Left ventricle myocardium inferior (tissue), 1 donor: ENCODE measurements at places on chromosomes 3 and 15. TPM values are rescaled to one million over a fixed set of nuclear protein-coding genes. Genes with fewer than 3 reads are reported as not detected.
A peak's percentile ranks its signal among the peaks of the same experiment; 100 is the strongest.

The COL6A5 gene
- total RNA-seq: not detected

DNA sequence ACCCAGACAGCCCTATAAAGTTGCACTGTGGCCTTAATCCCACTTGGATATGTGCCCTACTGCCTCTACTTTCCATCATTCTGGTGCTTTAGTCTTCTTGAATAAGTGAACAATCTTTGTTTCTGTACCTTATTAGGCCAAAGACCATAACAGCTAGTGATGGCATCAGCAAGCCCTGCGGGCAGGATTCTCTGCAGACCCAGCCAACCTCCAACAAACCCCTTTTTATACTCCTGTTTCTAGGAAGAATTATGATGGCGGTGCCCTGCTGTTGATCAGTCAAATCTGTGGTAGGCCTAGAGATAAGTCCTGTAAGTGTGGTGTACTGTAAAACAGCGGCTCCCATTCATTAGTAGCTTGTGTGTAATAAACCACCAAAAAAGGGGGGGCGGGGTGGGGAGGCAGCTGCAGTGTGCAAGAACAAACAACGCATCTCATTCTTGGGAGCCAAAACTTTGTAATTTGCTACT is 40.5 kb downstream of the SOX2 start:
- no peak for DNase-seq

GRCh38 chr3:50375258-50375931 is 16.1 kb upstream of the TMEM115 start:
- DNase-seq: no peak

DNA sequence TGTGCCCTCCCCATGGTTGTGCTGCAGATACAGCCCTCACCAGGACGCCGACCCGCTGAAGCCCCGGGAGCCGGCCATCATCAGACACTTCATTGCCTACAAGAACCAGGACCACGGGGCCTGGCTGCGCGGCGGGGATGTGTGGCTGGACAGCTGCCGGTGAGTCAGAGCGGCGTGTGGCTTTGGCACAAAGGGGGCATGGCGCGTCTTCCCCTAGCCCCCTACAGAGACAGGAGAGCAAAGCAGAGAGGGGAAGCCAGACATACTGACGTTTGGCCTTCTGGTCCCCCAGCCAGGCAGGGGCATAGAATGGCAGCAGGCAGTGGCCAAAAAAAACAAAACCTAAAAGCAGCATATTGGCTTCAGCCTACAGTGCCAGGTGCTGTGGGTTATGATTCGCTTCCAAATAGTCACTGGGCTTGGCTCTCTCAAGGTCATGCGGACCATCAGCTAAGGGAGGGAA is 64.0 kb downstream of the MESD start:
- no peak for DNase-seq

GRCh38 chr15:60526127-60526616 is 47.2 kb upstream of the ICE2 start:
- DNase-seq: no peak

DNA sequence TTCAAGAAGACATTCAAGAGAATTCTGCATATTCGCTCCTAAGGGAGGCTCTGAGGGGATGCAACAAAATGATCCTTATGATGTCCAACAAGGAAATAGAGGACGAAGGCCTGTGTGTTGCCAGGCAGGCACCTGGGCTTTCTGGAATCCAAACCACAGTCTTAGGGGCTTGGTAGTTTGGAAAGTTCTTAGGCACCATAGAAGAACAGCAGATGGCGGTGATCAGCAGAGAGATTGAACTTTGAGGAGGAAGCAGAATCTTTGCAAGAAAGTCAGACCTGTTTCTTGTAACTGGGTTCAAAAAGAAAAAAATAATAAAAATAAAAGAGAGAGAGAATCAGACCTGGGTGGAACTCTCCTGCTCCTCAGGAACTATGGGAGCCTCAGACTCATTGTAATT is 11.7 kb upstream of the ATG7 start:
- DNase-seq: no peak

The CLEC3B gene
- total RNA-seq: 80.8 TPM

DNA sequence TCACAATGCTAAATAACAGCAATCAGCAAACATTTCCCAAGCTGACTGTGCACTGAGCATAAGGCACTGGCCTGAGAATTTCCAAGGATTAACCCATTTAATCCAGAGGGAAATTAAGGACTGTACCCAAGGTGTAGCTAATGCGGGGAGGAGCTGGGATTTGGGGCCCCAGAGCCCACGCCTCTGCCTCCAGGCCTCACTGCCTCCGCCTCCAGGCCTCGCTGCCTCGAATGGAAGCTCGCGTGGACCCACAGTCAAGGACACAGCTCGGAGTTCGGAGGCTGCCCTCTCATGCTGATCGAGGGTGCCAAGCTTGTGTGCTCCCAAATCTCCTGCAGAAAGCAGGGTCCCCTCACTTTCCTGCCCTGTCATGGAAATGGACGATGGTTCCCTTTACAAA is 76.5 kb upstream of the SNRPA1 start:
- no peak for DNase-seq

The AGBL1 gene
- total RNA-seq: not detected

The SPTBN5 gene
- 2.7 TPM for total RNA-seq

The MYRIP gene
- 1.5 TPM for total RNA-seq

The NANOGP8 gene
- total RNA-seq: not detected

DNA sequence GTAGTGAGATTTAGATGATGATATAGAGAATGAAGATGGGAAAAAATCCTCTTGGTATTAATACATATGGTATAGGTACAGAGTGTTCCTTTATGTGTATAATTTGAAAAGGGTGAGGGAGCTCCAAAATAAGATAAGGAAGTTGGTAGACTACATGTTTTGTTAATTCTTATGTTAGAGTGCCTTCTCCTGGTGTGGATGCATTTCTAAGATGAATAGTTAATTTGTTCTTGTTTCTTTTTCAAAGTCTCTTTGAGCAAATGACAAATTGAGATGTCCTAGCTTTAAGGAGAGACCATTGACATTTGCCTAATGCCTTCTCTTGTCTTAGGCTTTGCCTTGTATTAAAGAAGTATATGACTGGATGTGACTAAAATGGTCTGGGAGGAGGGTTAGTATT is 34.1 kb downstream of the AKAP13 start:
- DNase-seq: no peak

GRCh38 chr3:196518966-196519717 is 4.0 kb upstream of the SMCO1 start:
- DNase-seq: peak; percentile 49

DNA sequence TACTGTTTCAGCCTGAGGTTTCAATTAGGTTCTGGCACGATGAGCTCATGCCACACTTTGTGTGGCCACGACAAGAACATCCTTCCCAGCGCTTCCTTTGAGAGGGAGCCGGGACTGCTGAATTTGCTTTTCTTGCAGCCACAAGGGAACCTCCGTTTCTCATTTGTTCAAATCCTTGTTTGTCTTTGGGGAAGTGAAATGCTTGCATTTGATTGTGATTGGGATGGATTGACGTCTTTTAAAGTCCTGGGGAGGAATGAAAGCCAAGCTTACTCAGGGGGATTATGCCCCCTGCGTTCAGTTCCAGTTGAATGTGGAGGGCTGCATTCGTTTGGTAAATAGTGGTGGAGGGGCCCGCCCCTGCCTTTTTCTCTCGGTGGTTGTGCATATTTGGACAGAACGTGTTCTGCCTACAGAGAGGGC is 277.6 kb downstream of the THSD4 start:
- no peak for DNase-seq

- DNase-seq: no peak
Observed at GRCh38 chr3:186882881-186883685, 40.6 kb downstream of the ADIPOQ start.

The FAM227B gene
- 18.5 TPM for total RNA-seq

DNA sequence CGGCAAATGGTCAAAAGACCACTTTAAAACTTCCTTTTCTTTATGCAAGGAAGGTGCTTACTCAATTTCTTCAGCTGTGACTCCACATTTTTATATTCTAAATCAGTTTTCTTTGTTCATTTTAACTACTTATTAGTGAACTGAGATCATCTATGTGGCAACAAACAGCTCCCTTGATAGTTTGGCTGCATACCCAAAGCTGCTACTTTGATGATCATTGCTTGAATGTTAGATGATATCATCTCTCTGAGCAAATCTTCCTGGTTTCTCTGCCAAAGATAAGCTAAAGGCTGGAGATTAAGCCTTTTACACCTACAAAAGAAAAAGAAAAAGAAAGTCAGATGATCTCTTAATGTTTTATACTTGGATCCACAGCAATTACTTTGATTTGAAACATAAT is 95.5 kb downstream of the DPH6 start:
- DNase-seq: no peak

DNA sequence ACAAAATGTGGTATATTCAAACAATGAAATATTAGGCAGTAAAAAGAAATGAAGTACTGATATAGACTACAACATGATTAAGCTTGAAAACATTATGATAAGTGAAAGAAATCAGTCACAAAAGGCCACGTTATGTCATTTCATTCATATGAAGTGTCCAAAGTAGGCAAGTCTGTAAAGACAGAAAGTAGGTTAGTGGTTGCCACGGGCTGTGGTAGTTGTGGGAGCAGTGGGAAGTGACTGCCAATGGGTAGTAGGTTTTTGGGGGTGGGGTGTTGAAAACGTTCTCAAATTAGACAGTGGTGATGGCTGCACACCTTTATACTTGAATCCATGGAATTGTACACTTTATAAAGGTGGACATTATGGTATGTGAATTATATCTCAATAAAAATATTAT is 12.1 kb downstream of the GALNT15 start:
- no peak for DNase-seq

The IL1RAP gene
- 5.1 TPM for total RNA-seq

- peak; percentile 86 for DNase-seq
Observed at GRCh38 chr3:29280404-29281093, at the start of gene RBMS3. Gene RBMS3 (plus strand): TSS chr3:29281071.

The EBLN2 gene
- total RNA-seq: 0.99 TPM

- no peak for DNase-seq
Observed at GRCh38 chr15:70272565-70273355, 175.0 kb upstream of the TLE3 start.

DNA sequence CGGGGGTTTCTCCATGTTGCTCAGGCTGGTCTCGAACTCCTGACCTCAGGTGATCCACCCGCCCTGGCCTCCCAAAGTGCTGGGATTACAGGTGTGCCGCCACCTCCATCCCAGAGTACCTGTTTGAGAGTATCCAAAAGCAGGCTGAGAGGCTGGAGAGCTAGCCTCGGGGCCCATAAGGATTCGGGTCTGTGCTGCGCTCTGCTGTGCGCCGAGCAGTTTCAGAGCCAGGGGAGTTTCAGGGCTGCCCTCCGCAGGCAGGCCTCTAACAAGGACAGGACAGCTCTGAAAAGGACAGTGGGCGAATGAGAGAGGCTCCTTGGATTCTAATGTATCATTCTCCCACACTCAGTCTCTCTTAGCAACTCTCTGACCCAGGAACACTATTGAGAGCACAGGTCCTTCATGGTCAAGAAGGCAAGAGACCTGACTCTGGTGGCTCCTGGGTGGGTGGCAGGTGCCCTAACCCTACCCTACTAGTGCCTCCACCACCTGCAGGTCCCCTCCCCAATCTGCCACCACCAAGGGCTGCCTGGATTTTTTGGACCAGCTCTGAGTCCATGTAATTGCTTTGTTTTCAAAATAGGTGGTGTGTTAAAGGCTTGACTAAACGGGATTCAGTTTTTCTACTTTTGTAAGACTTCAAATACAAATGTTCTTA is 27.8 kb downstream of the MAGEF1 start:
- DNase-seq: no peak

DNA sequence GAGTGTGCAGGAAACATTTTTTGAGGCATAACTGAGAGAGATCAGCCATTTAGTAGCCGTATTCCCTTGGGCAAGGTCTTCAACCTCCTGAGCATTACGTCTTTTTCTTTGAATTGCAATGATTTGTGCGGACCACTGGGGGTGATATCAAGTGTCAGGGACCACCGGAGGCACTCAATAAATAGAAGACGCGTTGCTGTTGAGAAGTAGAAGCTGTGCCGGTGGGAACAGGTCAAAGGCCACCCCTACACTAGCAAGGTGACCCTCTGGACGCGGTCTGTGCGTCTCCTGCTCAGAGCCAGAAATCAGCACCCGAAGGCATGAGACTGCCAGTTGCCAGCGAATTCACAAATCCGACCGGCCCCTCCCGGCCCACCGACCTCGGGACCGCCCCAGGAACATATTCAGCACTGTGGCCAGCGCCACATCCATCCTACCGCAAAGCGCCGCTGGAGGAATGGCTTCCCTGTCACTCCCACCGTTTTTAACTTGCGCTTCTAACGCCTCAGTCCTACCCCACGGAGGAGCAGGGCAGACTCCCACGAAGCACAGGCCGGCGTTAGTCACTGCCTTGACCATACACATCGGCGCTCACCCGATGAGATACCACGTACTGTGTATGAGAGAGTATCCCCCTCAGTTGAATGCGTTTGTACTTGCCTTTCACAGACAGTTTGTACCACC is 1.4 kb upstream of the GHSR start:
- DNase-seq: no peak

DNA sequence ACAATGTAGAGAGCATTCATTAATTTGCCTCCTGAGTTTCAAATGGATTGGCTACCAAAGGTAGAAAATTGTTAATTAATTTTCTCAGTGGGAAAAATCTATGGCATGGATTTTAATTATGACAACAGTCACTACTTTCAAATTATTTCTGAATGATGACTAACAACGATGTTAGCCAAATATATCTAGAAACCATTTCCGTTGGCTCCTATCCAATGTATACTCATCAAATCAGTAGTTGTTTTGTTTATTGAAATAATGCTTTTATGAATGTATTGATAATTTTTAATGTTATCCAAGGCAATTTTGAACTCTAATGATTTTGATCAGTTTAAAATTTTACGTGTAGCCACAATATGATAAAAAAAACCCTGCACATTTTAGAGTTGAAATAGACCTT is 333.4 kb downstream of the NAALADL2 start:
- DNase-seq: no peak

The TMC3 gene
- total RNA-seq: not detected

The SIN3A gene
- 28.0 TPM for total RNA-seq

The TTC23 gene
- 11.4 TPM for total RNA-seq

- no peak for DNase-seq
Observed at GRCh38 chr3:126245811-126246727, 65.7 kb upstream of the ALDH1L1 start.

GRCh38 chr3:5022187-5022965 is 43.1 kb downstream of the BHLHE40 start:
- no peak for DNase-seq
